ENCODE measurements at places on chromosomes 3 and 15. TPM values are rescaled to one million over a fixed set of nuclear protein-coding genes. Genes with fewer than 3 reads are reported as not detected.
A peak's percentile ranks its signal among the peaks of the same experiment; 100 is the strongest.

- no peak for DNase-seq
These were observed 25.2 kb upstream of the RHCG start for GRCh38 chr15:89521605-89522004.

- DNase-seq = no peak
These were observed 4.7 kb upstream of the DIS3L start for GRCh38 chr15:66288551-66289185.

DNA sequence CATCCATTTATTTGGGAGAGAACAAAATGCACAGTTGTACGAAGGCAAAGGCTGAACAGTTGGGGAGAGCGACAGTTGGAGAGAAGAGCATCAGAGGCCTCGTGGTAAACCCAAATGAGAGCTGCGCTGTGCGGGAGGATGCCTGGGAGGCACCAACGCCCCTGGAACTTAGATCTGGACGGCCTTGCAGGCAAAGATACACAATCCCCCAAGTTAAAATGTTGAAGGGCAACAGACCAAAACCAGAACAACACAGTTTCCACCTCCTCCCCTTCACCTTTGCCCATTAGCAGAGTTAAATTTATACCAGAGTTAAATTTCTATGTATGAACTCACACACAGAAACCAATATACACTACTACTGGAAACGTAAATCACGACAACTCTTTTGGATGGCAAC, 339.6 kb downstream of the RORA start:
- no peak for DNase-seq

DNA sequence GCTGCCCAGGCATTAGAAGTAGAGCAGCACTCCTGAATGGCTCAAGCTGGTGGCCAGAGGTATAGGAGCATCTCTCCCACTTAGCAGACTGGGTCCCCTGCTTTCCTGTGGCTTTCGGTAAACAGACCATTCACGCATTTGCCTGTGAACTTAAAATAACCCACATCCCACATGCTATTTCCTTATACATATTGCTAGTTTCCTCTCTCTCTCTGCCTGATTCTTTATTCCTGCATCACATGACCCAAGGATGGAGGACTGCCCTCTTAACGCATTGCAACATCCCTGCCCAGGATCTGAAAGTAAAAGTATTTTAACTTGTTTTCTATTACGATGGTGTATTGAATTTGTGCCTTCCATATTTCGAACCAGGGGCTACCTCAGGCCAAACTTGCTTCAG, 43.4 kb upstream of the NLGN1 start:
- DNase-seq = no peak

DNA sequence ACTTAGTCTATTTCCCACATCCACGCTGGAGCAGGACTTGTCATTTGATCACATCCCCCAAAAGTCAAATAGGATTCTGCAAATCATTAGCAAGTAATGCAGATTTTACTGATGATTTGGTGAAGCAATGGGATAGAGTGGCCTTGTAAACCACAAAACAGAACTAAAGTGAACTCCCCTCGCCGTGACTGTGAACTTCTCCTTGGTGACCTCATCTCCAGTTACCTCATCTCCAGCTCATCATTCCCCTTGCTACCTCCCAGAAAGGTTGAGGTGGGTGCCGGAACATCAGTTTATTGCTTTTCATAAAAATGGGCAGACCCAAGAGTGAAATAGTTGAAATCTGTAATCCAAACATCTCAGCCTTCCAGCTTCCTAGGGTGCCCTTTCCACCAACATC, 36.7 kb upstream of the ADPGK start:
- DNase-seq = no peak

- DNase-seq = no peak
These were observed 386.0 kb upstream of the LRRC3B start for GRCh38 chr3:26236531-26236930.

The SMCO1 gene
- 0.45 TPM for total RNA-seq

DNA sequence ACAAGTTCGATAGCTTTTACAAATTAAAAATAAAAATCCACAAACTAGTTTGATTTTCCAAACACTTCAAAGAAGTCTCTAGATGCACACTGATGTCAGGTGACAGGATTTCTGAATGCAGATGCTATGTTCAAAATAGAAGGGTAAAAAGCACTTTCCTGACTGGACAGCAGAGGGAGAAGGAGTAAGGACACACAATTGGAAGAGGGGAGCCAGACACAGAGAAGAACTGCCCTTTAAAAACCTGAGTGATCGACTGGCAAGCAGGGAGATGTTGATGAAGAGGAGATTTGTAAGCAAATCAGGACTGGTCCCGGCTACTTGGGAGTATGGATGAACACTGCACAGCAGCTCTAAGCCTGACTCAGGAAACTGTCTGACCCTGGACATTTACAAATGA, 612.8 kb downstream of the MAGI1 start:
- peak; percentile 32 for DNase-seq

DNA sequence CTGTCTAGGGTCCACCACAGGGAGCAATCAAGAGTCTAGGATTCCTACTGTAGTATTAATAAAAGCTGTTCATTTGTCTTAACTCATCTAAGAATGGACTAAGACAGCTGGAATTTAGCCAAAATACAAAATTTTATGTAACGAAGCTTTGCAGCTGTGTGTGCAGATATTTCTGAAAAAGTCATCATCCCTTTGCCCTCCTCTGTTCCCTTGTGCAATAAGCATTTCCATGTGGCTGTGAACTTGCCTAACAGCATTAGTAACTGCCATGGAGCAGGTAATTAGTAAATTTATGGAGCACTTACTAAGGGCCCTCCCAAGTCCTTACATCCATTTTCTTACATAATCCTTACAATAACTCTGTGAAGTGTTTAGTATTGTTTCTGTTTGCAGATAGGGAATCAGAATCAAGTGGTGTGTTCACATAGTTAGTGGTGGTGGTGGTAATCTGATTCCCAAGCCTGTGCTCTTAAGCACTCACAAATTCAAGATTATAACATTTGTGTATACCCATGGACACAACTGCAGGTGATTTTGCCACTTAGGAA, 114.5 kb downstream of the RARB start:
- no peak for DNase-seq

DNA sequence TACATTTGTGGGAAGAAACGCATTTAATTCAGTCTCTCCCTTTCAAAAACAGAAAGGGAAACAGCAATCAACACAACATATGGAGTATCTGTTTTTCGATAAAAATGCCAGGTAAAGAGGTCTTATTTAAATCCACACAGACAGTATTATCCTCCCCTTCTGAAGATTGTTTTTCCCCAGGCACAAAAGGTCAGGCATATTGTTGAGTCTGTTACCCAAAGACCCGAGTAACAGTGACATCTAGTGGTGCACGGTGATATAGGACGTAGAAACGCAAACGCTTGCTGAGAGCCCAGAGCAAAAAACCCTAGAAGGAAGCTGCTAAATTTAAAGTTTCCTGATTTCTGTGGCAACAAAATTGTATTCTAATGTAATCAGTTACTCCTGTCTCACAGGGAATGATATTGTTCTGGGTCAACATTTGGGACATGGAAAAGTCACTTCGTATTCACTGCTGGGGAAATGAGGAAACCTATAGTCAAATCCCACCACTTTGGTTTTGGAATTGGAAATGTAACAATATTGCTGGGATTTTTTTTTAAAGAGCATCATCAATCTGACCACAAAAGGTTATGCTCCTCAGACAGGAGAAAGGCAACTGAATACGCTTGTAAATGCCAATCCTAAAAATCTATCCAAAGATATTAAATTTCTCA, 312.7 kb upstream of the CCDC54 start:
- DNase-seq = peak; percentile 88

The XPC gene
- total RNA-seq = 29.0 TPM

- no peak for DNase-seq
These were observed 6.2 kb upstream of the CEP70 start for GRCh38 chr3:138600100-138600745.

The HYAL1 gene
- 5.0 TPM for total RNA-seq

The ACSBG1 gene
- total RNA-seq = 1.6 TPM

The PEAK1 gene
- 42.0 TPM for total RNA-seq

GRCh38 chr3:187361835-187362234, 6.3 kb upstream of the RTP4 start:
- no peak for DNase-seq

GRCh38 chr15:70411143-70411863, 313.6 kb upstream of the TLE3 start:
- no peak for DNase-seq

DNA sequence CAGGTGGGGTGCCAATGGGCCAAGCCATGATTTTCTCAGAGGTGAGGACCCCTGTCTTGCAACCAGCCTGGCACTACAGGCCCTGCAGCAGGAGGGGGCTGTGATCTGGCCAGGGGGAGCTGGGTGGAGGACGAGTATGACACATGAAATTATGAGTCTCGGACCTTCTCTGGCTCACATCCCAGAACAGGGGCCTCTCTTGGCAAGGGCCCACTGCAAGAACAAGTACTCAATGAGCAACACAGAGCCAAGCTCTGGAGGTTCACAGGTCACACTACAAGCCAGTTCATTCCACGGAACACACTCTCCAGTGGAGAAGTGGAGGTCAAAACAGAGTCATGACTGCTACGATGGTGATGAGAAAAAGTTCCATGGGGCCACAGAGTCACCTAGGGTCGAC, 28.3 kb downstream of the CCDC32 start:
- DNase-seq = peak; percentile 68

DNA sequence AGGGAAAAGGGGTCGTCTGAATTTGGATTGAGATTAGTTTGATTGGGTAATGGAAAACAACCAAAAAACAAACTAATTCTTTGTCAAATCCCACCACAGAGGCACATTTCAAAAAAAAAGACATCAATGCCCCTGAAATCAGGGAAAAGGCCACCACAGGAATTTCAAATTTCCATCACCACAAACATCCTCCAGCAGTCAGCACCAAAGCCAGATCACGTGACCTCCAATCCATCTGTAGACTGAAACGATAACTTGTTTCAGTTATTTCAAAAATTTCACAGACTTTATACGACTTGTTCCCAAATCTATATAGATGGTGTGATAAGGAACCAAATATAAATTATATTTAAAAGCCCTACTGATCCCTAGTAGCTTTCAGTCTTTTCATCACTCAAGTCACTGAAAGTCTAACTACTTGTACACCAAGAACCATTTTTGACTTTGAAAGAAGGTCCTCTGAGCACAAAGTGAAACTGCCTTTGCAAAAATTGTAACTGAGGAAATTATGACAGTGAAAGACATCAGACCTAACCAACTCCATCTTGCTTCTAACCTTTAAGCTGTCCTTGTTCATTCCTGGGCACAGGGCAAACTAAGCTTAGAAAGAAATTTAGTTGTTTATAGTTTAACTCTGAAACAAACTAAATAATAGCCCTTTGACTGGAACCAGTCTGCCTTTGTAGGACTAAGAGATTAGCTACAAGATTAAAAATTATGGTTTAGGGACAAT, 48.1 kb upstream of the PLCL2 start:
- DNase-seq = no peak

GRCh38 chr15:71091601-71092000, 23.7 kb upstream of the THSD4 start:
- no peak for DNase-seq

- peak; percentile 31 for DNase-seq
These were observed 598 bp upstream of the SFMBT1 start for GRCh38 chr3:53046171-53047170.

GRCh38 chr3:132749786-132750185, 27.6 kb upstream of the NPHP3 start:
- peak; percentile 41 for DNase-seq

The PPARG gene
- total RNA-seq = 0.32 TPM

The MASP1 gene
- 507 TPM for total RNA-seq

- DNase-seq = no peak
These were observed 54.2 kb downstream of the ANKRD28 start for GRCh38 chr3:15743587-15744009.

The ACTC1 gene
- total RNA-seq = 2,394 TPM

DNA sequence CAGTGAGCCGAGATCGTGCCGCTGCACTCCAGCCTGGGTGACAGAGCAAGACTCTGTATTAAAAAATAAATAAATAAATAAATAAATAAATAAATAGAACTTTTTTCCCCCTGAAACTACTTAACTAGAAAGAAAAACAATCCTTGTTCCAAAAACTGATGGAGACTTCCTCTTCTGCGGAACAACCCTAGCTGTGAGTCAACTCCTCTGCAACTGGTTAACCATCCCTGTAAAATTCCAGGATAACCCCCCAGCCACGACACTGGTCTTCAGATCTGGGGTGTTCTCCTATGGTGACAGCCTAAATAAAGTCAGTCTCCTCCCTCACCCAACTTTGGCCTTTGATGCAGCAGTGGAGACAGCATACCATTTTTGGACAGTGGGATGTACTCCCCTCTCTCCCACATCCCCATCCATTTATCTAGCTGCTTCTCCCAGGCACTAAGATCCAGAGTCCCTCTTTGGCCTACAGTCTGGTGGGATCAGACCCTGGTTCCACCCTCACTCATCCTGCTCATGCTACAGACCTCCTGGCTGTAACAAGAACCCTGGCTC, 352.6 kb downstream of the OCA2 start:
- DNase-seq = no peak

DNA sequence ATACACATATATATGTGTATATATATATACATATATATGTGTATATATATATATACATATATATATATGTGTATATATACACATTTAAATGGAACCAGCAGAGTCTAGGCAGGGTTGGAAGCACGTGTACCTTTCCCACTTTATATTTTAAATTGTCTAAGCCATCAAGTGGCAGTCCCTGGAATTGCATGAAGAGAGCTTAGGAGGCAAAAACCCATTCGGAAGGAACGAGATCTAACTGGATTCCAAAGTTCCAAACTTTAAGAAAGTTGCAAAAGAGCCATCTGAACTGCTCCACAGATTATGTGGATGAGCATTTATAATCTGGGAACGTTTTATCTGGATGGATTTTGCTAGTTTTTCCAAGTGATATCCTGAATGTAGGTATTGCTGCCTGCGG, 186.5 kb downstream of the FOXP1 start:
- peak; percentile 47 for DNase-seq

DNA sequence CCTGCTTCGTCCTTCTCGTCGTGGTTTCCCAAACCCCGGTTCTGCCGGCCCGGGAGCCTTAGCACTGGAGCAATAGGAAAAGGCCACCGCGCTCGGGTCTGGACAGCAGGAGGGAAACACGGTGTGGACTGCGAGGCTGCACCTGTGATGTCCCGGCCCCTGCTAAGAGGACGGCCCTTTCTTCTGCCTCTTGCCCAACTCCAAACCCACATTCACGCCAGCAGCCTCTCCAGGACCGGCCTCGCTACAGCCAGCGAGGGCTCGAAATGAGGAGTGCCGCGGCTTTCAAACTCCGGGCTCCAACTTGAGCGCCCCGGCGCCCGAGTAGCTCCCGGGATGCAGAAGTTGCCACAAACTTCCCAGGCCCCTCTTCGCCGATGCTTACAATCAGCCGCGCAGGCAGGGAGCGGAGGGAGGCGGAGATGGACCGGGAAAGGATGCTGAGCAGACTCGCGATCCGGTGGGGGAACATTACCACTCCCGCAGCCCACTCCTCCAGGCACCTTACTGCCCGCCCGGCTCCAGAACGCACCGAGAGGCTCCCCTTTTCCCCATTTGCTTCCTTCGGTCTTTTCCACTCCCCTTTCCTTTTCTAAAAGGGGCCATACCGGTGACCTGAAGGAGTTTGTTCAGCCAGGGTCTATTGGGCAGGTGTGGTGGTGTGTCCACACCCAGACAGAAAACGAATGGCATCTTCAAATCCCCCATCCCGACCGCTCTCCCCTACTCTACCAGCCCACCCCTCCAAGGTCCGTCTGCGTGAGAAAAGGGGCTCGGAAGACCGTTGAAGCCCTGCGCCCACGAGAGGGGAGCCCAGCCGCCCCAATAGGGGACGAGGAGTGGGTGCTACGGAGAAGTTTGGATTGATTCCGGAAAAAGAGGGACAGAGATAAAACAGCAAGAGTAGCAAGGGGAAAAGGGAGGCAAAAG, 18.8 kb upstream of the SATB1 start:
- peak; percentile 11 for DNase-seq

The SETD2 gene
- 19.5 TPM for total RNA-seq

- no peak for DNase-seq
These were observed 87.8 kb downstream of the TOP2B start for GRCh38 chr3:25576831-25577454.

The PIERCE2 gene
- 7.7 TPM for total RNA-seq

Data from cardiac muscle cell (in vitro differentiated cells and primary cell).